ENCODE measurements at places on chromosomes 7 and 10.

DNA sequence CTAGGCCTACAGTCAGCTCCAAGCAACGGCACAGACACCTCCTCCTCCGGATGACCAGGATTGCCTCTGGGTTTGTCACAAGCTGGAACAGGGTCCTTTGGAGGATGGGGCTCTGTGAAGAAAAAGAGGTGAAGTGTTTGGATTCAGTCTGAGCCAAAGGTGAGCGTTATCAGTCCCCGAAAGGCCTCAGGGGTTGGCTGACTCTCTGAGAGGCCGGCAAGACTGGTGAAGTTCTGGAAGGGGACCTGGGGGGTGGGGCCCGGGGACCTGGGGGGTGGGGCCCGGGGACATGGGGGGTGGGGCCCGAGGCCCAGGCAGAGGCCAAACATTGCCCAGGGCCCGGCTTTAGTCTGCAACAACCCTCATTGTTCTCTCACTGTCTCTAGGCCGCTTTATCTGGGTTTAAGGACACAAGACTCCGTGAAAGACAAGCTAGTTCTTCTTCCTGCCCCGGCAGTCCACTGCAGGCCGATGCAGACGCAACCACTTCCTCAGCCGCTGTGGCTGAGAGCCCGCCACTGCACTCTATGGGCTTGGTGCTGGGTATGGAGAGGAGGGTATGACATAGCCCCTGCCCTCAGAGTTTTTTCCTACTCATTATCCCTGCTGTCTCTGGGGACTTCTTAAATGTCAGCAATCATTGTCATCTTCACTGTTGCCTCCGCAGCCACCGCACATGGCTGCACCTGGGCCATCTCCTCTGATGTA is 27.4 kb upstream of the PSAP start:
- no peak for DNase-seq

- peak; percentile 79 for DNase-seq
Measured at GRCh38 chr7:80900583-80901576, 18.0 kb downstream of the SEMA3C start.

GRCh38 chr10:88064608-88065382 is 201.4 kb downstream of the PTEN start:
- DNase-seq: peak; percentile 65

DNA sequence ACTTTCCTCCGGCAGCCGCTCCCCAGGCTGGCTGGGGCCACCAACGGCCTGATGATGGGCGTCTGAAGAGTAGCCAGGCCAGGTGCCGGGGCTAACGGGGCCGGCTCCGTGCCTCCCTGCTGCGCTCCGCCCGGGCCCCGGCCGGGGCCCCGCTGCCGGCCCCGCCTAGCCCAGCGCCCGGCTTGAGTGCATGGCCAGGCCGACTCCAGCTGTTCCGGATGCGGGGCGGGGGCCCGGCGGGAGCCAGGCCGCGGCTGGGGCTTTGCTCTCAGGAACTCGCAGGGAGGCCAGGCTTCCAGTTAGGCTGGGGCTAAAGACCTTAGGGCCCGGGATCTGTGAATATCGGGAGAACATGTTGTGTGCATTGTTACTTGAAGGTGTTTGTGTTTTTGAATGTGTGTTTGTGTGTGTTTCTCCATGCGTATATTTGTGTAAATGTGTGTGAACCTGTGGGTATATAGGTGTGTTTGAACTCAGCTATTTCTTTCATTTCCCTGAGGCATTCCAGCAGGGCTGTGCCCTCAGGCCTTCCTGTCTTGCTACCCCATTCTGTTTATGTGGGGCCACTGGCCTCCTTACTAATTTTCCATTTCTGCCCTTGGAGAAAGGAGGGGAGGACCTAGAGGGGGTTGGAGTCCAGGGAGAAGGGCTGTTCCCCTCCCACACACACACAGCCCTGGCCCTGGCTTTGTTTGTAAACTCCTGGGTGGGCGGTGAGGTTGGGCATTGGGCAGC is 1.1 kb upstream of the LBX1 start:
- no peak for DNase-seq

DNA sequence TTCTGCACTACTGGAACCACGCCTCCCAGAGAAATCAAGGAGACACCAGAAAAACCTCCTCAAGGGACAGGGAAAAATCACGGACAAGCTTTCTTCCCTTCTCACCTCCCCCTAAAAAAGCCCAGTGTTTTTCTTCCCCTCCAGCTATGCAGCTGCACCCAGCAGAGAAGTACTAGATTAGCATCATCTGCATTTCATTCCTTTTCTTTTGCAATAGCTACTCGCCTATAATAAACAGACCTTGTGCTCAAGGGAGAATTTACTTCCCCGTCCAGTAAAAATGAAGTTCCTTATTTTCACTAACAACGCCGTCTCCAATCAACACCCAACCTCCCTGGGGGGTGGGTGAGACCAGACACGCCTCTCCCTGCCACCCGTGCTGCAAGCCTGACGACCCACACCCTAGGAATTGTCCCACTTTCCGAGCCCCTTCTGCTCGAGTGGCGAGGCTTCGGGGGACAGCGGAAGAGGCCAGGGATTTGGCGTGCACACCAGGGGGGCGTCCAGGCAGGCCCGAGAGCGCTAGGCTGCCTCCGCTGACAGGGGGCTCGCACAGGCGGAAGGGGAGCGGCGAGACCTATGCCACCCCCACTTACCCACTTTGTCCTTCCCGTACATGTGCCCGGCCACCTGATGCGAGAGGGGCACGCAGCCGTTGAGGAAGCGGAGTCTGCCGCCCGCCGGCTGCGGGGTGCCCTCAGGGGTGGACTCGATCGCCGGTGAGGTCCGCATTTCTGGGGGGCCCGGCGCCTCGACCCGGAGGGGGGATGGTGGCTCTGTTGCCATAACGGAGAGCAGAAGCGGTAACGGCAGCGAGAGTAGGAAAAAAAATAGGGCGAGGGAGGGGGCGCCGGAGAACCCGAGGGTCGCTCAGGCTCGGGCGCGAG is 625 bp downstream of the IPMK start:
- DNase-seq: peak; percentile 59

DNA sequence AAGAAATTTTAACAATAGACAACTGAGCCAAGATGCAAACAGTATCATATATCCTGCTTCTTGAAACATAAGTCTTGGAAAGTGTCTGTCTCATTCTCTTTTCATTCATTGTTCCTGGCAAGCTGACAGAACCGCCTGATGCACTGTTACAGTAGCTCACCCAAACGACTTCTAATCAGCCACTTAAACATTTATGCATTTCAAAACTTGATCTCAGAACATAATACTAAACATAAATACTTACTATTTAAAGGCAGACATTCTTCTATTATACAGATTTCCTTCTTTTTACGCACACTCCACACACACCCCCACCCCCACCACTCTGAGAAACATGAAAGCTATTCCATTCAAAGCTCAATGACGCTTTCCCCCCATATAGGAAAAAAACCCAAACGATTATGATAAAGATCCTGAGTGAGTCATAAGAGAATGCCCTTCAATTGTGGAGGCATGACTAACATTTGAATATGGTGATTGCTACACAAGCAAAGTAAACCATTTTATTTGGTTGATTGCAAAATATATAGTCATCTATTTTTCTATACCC is 30.5 kb downstream of the SHTN1 start:
- DNase-seq: peak; percentile 49

DNA sequence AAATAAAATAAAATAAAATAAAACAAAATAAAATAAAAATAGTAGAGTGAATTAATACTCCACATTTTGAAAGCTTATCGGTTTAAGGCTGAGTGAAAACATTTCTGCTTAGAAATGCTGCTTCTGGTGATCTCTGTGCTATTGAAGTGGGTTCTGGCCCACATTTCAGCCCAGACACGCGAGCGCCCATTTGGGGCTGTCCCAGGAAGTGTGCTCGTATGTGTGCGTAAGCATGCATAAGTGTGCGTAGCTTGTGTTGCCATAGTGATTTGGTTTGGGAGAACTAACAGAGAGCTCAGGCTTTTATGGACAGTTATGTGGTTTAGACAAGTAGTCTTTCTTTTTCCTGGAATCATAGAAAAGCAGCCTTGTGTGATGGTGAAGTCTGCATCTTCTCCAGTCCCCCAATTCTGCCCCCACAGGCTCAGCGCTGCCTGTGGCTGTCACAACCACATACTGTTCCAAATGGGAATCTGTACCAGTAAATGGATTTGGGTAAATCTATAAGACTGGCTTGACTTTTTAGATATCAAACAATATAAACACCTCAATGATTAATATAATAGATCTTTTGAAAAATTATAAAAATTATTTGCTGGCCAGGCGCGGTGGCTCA is 29.8 kb upstream of the PURB start:
- DNase-seq: no peak

DNA sequence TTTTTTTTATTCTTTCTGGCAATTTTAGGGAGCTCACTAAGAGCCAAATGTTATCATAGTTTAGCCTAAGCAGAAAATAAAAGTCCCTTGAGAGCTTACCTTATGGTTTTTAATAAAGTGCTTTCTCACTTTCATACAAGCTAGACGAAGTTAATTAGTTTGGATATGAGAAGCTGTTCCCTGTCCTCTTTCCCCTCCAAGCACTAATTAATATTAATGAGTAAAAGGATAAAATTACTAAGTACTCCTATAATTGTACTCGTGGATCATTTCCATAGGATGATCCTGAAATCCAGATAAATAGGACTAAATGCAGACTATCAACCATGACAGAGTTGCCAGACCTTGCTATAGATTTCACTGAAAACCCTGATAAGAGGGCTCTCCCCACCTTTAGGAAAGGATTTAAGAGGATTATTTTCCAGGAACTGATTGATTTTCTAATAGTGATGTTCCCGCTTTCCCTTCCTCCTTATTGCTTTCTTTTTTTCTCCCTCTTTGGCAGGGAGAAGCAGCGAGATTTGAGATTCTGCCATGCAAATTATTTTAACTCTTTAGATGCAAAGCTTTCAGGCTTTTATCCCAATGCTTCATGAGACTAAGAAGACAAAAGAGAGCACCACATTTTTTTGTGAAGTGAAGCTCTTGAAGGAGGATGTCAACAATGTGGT is 58.3 kb upstream of the HECW1 start:
- no peak for DNase-seq

DNA sequence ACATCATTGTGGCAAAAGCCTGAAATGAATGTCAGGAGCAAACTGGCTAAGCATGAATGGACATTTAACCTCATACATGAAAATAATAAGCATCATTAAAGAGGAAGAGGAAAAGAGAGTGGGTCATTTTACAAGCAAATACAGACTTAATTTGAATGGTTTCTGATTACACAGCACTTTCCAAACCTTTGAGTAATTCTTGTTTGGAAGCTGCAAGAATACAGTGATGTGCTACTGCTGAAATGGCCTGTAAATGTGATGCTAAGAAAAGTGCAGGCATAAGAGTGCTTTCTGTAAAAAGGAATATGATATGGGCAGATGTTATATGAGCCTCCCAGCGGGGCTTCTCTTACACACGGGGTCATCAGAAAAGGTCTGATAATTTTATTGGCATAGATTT is 30.2 kb downstream of the TAS2R16 start:
- no peak for DNase-seq

DNA sequence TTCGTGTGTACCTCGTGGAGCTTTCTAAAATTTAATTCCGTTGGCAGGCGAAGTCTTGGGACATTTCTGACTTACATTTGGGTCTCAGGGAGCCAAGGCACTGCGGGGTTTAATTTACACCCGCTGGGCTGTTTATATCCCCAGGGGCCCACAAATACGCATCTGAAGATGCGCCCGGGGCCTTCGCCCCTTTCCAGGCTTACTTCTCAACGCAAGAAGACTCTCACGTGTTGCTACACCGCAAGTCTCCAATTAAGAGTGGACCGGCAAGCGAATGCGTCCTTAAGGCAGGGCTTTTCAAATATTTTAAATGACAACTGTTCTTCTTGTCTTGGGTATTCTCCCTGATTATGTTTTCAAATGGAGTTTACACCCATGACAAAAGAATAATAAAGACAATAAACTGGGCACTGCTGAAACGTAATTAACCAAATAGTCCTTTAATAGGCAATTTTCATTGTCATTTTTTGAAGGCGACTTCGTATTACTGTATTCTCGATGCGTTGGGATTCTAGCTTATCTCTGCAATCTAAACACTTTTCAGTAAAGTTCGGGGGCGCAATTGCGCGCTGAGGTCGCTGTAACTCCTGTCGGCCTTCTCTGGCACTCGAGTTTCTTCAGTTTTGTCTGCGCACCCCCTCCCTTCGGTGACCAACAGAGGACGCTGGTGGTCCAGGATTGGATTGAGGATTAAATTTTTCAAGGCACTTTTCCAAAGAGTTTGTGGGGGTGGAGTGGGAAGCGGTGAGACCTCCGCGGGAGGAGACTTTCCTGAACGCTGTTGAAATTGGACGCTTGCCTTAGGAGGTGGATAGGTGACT is 837 bp upstream of the IGFBP3 start:
- DNase-seq: peak; percentile 37

DNA sequence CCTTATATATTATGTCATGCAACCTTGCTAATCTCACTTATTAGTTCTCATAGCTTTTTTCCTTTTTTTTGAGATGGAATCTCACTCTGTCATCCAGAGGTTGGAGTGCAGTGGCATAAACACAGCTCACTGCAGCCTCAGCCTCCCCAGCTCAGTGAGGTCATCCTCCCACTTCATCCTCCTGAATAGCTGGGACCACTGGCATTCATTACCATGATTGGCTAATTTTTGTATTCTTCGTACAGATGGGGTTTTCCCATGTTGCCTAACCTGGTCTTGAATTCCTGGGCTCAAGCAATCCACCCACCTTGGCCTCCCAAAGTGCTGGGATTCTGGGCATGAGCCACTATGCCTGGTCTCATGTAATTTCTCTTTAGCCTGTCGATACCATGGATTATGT is 89.1 kb upstream of the TRIM24 start:
- no peak for DNase-seq

DNA sequence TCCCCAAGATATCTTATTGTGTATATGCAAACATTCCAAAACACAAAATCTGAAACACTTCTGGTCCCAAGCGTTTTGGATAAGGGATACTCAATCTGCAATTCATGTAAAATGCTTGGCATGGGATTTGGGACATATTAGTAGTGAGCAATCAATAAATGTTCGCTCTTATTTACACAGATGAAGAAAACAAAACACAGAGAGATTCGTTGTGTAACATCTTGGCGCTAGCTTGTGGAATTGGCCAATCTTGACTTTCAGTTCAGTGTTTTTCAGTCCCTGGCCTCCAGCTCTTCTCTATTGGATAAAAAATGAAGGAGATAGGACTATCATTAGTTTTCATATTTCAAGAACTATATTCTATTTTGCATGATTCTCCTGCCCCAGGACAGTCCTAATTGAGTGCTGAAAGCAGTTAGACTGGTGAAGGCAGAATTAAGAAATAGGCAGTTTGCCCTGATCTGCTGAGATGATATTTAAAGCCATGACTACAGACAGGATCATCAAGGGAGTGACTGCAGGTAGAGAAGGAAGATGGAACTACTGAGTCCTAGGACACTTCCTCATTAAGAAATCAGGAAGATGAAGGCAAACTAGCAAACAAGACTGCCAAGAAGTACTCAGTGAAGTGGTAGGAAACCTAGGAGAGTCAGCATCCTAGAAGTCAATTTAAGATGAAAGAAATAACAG is 1.8 kb downstream of the PNLIPRP3 start:
- no peak for DNase-seq

- DNase-seq: no peak
Measured at GRCh38 chr7:150732786-150733481, 4.3 kb upstream of the GIMAP5 start.

- DNase-seq: no peak
Measured at GRCh38 chr7:128890306-128891109, 20.0 kb downstream of the KCP start.

- no peak for DNase-seq
Measured at GRCh38 chr7:19080093-19080492, 37.3 kb downstream of the TWIST1 start.

- DNase-seq: no peak
Measured at GRCh38 chr10:107717046-107717445, 552.5 kb upstream of the SORCS1 start.
